ENCODE measurements at places on chromosomes 2 and 18.

DNA sequence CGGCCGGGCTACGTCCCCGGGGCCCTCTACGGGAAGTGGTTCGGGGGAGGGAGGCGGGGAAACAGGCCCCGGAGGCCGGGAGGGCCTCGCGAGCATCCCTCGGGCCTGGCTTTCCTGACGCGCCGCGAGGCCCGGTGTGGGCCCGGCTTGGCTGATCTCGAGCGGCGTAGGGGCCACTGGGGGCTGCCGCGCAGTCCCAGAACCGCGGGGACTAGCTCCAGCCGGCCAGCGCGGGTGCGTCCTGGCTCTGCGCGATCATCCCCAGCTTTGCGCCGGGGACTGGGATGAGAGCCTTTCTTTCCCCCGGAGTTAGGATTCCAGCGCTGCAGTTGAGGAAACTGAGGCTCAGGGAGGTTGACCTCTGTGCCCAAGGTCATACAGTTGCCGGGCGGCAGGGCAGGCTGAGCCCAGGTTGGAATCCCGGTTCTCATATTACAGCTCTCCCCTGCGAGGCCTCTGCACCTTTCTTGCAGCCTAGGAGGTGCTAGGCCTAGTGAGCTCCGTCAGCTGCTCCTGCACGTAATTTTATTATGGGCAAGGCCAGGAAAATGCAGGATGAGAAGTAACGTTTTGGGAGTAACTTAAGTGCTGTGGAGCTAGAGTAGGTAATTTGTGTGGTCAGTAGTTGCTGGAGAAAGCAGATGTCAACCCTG, 501 bp downstream of the LPIN1 start:
- no peak for DNase-seq

DNA sequence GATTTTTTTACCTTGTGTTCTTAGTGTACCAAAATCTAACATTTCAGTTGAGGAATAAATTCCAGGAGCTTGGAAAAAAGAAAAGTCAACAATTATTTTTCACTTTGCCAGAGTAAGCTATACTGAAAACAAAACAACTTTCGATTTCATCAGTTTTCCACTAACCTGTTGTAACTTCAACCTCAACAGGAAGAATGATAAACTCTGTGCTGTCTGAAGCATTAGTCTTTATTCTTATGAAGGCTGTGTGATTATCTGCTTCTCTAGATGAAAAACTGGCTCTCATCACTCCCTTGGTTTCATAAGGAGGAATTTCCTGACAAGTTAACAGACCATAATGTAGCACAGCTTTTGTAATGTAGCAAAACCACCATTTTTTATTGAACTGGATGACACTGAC, 121.2 kb downstream of the ZAP70 start:
- no peak for DNase-seq

DNA sequence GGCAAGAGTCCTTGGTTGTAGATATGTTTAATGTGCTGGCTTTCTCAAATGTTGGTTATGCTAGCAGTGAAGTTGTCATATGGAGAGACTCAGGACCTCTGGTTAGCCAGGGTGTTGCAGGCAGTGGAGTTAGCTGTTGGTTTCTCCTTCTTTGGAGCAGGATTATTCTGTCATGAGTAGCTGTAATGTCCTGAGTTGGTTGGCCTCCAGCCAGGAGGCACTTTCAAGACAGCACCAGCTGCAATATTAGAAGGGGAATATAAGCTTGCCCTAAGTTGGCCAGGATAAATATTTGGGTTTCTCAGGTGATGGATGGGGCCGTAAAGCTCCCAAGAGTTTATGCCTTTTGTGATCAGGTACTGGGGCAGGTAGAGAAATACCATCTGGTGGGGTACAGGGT, 65.5 kb downstream of the MSTN start:
- no peak for DNase-seq

DNA sequence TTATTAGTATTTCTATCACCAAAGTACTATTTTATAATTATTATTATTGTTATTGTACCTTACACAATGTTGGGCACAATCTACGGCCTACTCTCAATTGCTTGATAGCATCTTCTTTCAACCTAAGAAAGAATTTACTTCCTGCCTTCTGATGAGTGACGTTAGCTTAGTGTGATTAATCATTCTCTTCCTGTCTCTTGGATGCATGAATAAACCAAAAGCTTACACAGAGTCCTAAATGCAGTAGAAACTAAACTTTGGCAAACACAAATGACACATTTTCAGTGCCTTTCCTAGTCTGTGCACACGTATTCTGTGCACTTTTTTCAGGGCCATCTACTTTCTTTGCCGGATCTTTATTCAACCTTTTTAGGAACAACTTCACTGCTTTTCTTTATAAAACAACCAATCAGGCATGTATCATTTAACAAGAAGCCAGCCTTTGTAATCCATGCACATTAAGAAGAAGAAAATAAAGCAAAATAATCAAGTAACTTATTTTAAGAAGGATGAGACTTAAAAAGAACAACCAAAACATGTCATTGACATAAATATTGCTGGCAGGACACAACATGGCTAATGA, 19.1 kb downstream of the TRAK2 start:
- DNase-seq, result no peak

DNA sequence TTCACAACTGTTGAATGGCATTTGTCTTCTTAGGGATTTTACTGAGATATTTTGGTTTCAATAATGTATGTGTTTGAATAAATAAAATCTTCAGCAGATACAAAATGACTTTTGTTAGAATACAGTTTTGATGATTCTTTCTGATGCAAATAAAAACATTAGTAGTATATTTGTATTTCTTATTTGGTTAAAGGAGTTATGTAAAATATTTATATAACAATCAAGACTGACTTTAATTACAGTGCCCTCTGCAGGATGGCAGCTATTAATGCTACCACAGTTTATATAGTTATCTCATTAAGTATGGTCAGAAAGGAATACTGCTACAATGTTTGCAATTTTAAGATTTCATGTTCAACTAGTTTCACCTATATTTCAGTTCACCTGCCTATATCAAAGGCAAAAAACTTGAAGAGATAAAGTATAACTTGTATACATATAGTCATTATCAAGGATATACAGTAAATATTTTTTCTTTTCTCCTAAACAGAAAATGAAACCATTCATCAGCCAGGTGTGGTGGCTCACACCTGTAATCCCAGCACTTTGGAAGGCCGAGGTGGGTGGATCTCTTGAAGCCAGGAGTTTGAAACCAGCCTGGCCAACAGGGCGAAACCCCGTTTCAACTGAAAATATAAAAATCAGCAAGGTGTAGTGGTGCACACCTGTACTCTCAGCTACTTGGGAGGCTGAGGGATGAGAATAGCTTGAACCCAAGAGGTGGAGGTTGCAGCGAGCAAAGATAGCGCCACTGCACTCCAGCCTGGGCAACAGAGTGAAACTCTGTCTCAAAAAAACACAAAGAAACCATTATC, 19.8 kb downstream of the ARL5A start:
- DNase-seq, result no peak
